ENCODE measurements at places on chromosomes 16 and 17.

DNA sequence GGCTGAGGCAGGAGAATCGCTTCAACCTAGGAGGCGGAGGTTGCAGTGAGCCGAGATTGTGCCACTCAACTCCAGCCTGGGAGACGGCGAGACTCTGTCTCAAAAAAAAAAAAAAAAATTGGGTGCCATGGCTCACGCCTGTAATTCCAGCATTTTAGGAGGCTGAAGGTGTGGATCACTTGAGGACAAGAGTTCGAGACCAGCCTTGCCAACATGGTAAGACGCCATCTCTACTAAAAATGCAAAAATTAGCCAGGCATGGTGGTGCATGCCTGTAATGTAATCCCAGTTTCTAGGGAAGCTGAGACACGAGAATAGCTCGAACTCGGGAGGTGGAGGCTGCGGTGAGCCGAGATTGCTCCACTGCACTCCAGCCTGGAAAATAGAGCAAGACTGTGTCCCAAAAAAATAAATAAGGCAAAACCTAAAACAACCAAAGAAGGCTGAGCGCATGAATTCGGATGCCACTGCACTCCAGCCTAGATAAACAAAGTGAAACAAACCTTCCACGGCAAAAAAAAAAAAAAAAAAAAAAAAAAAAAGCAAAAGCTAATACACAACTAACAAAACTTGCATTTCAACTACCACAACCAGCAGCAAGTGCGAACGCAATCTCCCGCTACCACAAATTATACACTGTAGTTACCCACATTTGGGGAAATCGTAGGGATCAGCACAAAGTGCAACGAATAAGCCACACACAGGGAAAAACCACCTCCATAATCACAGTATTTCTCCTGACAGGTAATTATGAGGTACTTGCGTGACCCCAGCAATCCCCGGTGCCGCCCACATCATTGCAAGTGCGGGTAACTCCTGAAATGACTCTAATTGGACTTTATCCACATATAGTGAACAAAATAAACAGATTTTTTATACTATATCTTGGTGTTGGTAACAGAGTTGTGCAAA, 25.6 kb downstream of the TEX14 start:
- peak; percentile 68 for DNase-seq

DNA sequence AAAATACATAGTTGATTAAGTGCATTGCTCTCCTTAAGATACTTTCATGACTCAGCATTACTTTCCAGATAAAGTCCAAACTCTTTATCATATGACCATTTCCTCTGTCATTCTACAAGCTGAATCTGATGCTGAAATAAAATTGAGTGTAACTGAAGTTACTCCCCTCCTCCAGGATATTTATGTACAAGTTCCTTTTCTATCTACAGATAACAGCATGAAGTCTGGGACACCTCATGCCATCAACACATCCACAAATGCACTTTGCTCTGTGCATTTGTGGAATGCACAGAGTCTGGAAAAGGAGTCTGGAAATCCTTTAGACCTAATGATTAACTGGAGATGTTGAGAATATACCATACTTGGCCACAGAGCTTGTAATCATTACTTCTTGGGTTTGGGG, 60.5 kb downstream of the ACSM2B start:
- no peak for DNase-seq

GRCh38 chr17:44829523-44830358, at the start of gene GJC1:
Gene GJC1, minus strand, starts transcription at chr17:44830287. Its CDS starts 24,470 bp downstream, at chr17:44805817.
- DNase-seq, result peak; percentile 71

DNA sequence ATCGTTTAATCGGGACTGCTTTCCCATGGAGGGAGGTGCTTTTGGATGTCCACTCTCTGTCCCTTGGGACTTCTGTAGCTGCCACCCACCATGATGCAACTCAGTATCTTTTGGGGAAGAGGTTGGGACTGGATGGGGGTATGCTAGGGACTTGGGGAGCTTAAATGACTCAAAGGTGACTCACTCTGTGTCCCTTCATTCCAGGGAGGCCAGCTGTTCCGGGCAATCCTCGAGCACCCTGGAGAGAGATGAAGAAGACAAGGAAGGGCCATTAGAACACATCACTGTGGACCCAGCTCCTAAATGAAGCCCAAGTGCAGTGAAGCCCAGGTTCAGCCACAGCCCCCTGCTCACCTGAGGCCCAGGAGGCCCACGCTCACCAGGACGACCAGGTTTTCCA, 4.6 kb downstream of the COL1A1 start:
- no peak for DNase-seq

Data from K562 (cell line).